ENCODE measurements at places on chromosomes 6 and 20. TPM values are rescaled to one million over a fixed set of nuclear protein-coding genes. Genes with fewer than 3 reads are reported as not detected.

The SAMD10 gene
- total RNA-seq: 9.6 TPM

The RNF182 gene
- total RNA-seq: 8.1 TPM

The THEMIS gene
- total RNA-seq: not detected

The RAMACL gene
- total RNA-seq: 0.88 TPM

The ZSCAN23 gene
- 3.1 TPM for total RNA-seq

The LY6G5B gene
- 2.8 TPM for total RNA-seq

The TRAPPC3L gene
- not detected for total RNA-seq

The SIRPB1 gene
- total RNA-seq: 1.4 TPM

The RWDD1 gene
- 38.6 TPM for total RNA-seq

The CST3 gene
- 303 TPM for total RNA-seq

The FOXS1 gene
- total RNA-seq: 5.9 TPM

The RRAGD gene
- 35.4 TPM for total RNA-seq

The GCNT2 gene
- total RNA-seq: 7.3 TPM

The HTR1B gene
- total RNA-seq: 2.3 TPM

The SMLR1 gene
- not detected for total RNA-seq

The SLPI gene
- 99.5 TPM for total RNA-seq

The TSPYL1 gene
- total RNA-seq: 73.5 TPM

The OGFR gene
- total RNA-seq: 61.3 TPM

The PROKR2 gene
- total RNA-seq: not detected

The TREML1 gene
- not detected for total RNA-seq

The SLC25A27 gene
- 0.68 TPM for total RNA-seq

The VSX1 gene
- total RNA-seq: not detected

The POM121L2 gene
- not detected for total RNA-seq

The ZC3H12D gene
- not detected for total RNA-seq

The FKBP1C gene
- 0.17 TPM for total RNA-seq

The C6orf58 gene
- not detected for total RNA-seq

The TBXT gene
- total RNA-seq: not detected

The SCGN gene
- not detected for total RNA-seq

The ADGRF1 gene
- total RNA-seq: 5.3 TPM

The B3GALT4 gene
- total RNA-seq: 1.4 TPM

The TRIM15 gene
- total RNA-seq: not detected

The POPDC3 gene
- total RNA-seq: 0.58 TPM

The SLC16A10 gene
- 1.0 TPM for total RNA-seq

The PPP1R3G gene
- total RNA-seq: 2.1 TPM

The ARMH2 gene
- total RNA-seq: not detected

The LBP gene
- total RNA-seq: not detected

The ZNF391 gene
- total RNA-seq: 4.4 TPM

The SLC22A23 gene
- total RNA-seq: 5.1 TPM

The RIPOR2 gene
- total RNA-seq: 0.79 TPM

The C6orf118 gene
- 0.04 TPM for total RNA-seq

The ETV7 gene
- 8.4 TPM for total RNA-seq

The CHRNA4 gene
- not detected for total RNA-seq

The TNFRSF6B gene
- total RNA-seq: 119 TPM

The SLC17A5 gene
- total RNA-seq: 18.4 TPM

The NNAT gene
- total RNA-seq: 20.3 TPM

The DEF6 gene
- 3.2 TPM for total RNA-seq

The BFSP1 gene
- total RNA-seq: 2.1 TPM

The EFHC1 gene
- total RNA-seq: 20.5 TPM

The FUT9 gene
- 1.6 TPM for total RNA-seq

The EBF4 gene
- 9.7 TPM for total RNA-seq

The IYD gene
- total RNA-seq: not detected

The LAMA2 gene
- total RNA-seq: 1.1 TPM

The ELOVL4 gene
- total RNA-seq: 2.8 TPM

The KIAA1755 gene
- 2.1 TPM for total RNA-seq
